ENCODE measurements at places on chromosomes 2 and 18.

DNA sequence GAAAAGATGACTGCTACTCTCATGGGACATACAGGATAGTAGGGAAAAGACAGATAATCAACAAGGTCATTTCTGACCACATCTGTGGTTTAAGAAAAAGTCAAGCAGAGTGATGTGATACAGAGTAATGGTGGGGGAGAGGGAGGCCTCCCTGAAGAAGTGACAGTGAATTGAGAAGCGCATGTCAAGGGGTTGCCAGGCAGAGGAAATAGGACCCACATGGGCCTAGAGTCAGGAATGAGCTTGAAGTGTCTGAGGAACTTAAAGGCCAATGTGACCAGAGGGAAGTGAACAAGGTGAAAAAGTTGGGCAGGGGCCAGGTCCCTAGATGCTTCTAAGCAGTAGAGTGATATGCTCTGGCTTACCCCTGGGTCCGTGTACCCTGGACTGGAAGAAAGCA, 113.5 kb upstream of the PPP1CB start:
- DNase-seq: no peak

DNA sequence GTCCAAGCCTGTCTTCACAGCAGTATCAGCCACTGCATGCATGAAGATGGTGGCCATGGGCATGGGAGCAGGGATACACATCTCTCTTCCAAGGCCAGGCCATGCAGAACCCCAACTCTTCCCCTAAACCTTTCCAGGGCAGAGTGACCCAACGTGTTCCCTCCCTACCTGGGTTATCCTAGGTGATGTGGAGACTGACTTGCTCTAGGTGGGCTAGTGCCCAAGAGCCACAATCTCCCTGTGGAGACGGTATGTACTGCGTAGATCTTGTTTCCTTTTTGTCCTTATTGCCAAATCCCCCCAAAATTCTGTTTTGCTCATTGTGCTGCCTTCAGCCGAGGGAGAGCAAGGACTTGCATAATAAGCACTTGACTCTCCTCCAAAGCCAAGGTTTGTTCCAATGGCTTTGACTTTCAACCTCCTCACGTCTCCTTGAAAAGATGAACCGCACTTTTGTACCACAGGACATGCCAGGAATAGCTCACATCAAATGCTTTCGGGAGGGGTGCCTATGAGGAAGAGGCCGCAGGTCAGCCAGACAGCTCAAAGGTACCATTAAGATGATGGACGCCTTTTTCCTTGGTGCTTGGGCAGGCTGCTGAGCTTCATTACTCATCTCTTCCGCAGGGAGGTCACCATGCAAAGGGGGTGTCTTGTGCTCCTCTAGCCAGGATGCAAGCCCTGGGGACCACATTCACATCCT, 76.2 kb upstream of the GLI2 start:
- no peak for DNase-seq

DNA sequence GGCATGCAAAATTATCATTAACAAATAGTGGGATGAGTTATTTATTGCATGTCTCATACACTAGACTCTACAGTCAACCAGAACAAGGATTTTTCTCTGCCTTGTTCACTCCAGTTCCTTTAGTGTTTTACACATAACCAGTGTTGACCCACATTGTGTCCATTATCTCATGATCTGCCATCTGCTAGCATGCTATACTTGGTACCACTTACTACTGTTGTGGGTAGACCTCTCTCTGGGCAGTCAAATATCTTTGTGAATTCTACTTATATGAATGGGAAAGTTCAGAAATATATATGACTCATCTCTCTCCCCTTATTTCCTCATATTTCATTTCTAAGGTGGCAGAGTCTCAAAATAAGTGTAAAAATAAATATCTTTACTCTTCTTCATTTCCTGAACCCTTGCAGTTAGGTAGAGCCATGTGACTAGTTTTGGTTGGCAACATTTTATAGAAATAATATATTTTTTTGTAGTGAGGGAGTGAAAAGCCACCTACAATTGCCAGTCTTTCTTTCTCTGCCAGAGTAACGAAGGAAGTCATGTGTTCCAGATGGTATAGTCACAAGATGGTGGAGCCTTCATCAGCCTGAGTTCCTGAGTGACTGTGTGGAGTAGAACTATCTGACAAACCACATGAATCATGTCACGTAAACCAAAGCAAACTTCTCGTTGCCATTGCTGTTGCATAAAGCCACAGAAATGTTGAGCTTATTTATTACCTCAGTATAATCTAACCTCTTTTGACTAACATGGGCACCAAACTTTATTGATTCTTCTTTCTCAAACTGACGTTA, 704.0 kb downstream of the RNF144A start:
- DNase-seq: no peak

- no peak for DNase-seq
These were observed 37.4 kb downstream of the KIAA2012 start for GRCh38 chr2:202110491-202110890.

GRCh38 chr2:14408695-14409094, 223.8 kb upstream of the LRATD1 start:
- DNase-seq: no peak

GRCh38 chr2:118611691-118612090, 235.8 kb downstream of the EN1 start:
- no peak for DNase-seq

GRCh38 chr2:33013684-33014110, 66.9 kb downstream of the LTBP1 start:
- DNase-seq: no peak

- DNase-seq: peak; percentile 81
These were observed 35.1 kb upstream of the SLC14A1 start for GRCh38 chr18:45688833-45689232.

DNA sequence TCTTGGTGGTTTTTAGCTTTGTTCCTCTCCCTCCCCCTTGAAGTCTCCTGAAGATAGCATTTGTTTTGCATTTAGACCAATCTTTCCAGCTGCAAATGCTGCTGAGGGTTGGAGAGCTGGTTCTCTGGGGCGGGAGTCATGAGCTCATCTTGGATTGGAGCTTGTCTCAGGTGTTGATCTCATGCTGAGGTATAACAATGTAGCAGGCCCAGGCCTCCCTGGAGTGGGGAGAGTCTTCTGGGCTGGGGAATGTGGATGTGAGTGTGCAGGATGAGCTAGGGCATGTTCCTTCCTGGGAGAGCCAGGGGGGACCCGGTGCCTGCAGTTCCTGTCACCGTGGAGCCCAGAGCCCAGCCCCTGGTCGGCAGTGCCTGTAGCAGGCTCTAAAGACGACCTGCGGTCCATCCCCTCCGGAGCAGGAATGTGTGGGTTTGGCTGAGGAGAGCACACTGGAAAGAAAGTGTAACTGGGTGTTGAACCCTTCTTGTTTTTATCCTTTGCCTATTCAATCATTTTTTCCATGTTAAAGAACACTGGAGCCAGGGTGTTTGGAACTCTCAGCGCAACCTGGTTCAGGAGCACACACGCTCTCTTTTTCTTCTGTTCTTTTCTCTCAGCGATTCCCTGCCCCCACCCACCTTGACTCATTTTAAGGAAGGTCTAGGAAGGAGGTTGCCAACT, 2.7 kb downstream of the ZNF532 start:
- no peak for DNase-seq

DNA sequence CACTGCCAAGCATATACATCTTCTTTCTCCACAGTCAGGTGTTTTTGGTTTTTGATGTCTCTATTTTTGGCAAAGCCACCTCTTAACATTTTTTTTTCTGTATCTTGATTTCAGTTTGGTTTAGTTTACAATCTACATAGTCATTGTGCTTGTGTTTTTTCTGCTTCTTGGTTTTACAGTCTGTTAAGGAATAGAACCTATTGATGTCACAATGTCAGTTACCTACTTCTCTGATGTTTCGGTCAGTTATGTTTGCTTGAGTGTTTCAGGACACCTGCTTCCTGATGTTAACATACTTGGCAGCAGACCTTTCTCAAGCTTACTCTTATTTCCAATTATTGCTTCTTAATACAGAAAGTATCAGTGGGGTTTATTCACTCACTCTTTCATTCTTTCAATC, 253.3 kb downstream of the SPAG16 start:
- DNase-seq: no peak

- no peak for DNase-seq
These were observed 7.2 kb upstream of the SIX3 start for GRCh38 chr2:44934038-44934982.

- no peak for DNase-seq
These were observed 150.7 kb downstream of the DYSF start for GRCh38 chr2:71603851-71604725.

DNA sequence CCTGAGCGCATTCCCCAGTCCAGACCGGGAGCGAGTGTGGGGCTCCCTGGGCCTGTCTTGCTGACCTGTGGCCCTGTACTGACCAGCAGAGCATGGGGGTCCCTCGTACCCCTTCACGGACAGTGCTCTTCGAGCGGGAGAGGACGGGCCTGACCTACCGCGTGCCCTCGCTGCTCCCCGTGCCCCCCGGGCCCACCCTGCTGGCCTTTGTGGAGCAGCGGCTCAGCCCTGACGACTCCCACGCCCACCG, 5.3 kb downstream of the NEU4 start:
- DNase-seq: no peak

GRCh38 chr2:99422599-99422998, 67.2 kb downstream of the REV1 start:
- no peak for DNase-seq

GRCh38 chr2:70692256-70692655, 75.7 kb downstream of the ADD2 start:
- no peak for DNase-seq

DNA sequence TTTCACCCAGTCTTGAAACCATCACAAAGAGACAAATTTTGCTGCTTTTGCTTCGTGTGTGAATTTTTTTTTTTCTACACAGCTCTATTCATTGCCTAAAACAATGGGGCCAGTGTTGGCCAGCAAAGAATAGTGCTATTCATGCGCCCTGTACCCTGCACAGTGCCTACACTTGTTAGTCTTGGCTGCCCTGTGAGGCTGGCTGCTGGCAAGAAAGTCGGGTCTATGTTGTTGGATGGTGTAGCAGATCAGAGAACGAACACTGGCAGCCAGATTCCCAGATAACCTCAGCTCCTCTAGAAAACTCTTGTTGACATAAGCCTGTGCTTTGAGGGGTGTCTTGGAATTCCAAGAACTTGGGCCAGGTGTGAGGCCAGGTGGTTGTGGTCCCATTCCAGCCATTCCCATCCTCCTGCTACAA, 455.7 kb upstream of the TCF4 start:
- no peak for DNase-seq

DNA sequence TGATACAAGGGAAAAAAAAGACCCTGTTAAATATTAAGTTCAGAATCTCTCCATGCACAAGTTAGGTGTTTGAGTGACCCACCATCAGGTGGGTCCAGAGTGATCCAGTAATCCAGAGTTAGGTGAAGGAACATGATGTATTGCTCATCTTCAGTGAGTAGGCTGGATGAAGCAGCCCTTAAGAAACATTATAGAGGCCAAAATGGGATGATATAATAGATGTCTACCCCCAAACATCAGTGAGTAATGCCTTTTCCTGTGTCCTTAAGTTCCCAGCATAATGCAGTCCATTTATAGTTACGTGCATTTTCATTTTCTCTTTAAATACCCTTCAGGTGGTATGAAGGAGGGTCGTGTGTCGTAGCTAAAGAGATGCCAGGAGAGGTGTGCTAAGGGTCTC, 89.6 kb downstream of the MAP4K4 start:
- no peak for DNase-seq

GRCh38 chr2:41736105-41736567, 311.7 kb upstream of the PKDCC start:
- no peak for DNase-seq

GRCh38 chr18:58632552-58632951, 3.7 kb upstream of the ALPK2 start:
- DNase-seq: no peak

DNA sequence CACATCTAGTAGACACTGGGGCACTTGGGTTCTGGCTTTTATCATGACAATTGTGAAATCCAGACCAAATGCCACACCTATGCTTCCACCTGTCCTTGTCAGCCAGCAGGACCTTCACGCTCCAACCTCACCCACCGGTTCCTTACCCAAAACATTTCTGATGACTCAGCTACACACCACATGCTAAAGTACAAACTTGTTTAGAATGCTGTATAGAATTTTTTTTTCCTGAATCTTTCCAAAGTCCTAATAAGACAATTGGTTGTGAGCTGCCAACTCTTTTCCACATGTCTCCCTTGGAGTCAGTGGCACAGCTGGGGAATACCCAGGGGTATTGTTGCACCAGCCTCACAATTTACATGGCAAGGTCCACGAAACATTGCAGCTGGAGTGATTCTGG, 75.5 kb upstream of the LPIN2 start:
- no peak for DNase-seq

GRCh38 chr2:48347712-48348111, 182.2 kb upstream of the STON1 start:
- DNase-seq: no peak

GRCh38 chr18:10928772-10929373, 220.5 kb downstream of the PIEZO2 start:
- no peak for DNase-seq

DNA sequence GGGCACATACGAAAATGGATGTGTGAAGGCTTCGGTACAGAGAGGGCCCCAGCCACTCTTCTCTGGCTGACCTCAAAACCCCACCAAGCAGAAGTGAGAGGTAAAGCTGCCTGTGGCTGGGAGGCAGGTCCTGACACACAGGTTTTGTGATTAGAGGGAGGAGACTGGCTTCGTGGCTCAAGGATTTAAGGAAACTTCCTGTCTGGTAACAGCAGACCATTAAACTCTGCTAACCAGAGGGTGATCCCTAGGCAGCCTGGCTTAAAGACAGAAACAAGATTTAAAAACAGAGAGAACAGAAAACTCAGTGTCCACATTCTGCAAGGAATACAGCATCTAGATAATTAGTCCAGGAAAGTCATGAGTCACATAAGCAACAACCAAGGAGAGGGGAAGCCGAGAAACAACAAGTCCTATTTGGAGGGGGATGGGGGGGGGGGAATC, 101.9 kb downstream of the NFATC1 start:
- no peak for DNase-seq

GRCh38 chr2:226763320-226763719, 36.3 kb downstream of the IRS1 start:
- no peak for DNase-seq

GRCh38 chr2:159326569-159327255, 40.2 kb upstream of the WDSUB1 start:
- DNase-seq: no peak

Measured in activated CD8-positive, alpha-beta memory T cell treated with anti-CD3 and anti-CD28 coated beads for 24 hours (primary cell).